ENCODE measurements at places on chromosomes 3 and 15.

GRCh38 chr15:97037080-97037479 is 706.6 kb downstream of the NR2F2 start:
- no peak for DNase-seq

GRCh38 chr3:131933665-131934064 is 101.1 kb downstream of the CPNE4 start:
- no peak for DNase-seq

- DNase-seq, result no peak
Measured at GRCh38 chr3:66952357-66952756, 45.8 kb upstream of the KBTBD8 start.

DNA sequence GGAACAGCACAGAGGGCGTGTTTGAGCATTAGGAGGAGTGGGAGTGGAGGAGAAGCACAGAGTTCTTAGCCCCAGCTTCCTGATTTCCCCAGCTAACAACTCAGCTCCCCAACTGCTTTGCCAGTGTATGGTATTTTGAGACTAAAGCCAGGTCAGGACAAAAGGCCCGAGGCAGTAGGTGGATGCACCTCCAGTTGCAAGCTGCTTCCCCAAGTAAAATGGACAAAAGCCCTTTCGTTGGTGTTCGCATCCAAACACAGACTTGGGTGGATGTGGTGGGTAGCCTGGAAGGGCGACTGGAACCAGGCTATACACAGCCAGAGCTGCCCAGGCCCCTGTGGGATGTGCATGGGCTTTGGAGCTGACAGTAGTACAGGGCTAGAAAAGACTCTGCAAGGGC is 12.3 kb upstream of the EHD4 start:
- DNase-seq, result no peak

- DNase-seq, result no peak
Measured at GRCh38 chr3:36876181-36876936, 68.5 kb downstream of the TRANK1 start.

GRCh38 chr3:129107793-129108192 is 13.8 kb downstream of the RAB43 start:
- DNase-seq, result no peak

- DNase-seq, result no peak
Measured at GRCh38 chr3:188266562-188267274, 112.8 kb downstream of the LPP start.

DNA sequence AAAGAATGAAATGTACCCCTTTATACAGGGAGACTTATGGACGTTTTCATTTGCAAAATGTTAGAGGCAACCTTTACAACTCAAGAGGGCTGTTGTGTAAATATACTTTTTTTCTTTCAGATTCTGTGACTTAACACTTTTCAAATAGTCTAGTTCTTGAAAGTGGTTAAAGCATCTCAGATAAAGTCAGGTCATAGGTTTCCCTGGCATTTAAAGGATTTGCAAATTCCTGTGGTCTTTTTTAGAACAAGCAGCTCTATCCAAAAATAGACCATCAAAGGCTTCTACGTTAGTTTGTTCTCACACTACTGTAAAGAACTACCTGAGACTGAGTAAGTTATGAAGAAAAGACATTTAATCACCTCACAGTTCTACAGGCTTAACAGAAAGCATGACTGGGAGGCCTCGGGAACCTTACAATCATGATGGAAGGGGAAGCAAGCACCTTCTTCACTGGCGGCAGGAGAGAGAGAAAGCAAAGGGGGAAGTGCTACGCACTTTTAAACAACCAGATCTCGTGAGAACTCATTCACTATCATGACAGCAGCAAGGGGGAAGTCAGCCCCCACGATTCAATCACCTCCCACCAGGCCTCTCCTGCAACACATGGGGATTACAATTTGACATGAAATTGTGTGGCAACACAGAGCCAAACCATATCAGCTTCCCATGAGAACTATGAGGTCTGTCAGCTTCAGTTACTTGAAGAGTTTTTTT is 23.3 kb upstream of the GABRR3 start:
- no peak for DNase-seq

GRCh38 chr3:37307321-37307720 is 132.9 kb upstream of the LRRFIP2 start:
- no peak for DNase-seq

GRCh38 chr3:117407317-117407716 is 697.7 kb downstream of the TUSC7 start:
- DNase-seq, result no peak

- DNase-seq, result no peak
Measured at GRCh38 chr3:29511701-29512100, 230.8 kb downstream of the RBMS3 start.

DNA sequence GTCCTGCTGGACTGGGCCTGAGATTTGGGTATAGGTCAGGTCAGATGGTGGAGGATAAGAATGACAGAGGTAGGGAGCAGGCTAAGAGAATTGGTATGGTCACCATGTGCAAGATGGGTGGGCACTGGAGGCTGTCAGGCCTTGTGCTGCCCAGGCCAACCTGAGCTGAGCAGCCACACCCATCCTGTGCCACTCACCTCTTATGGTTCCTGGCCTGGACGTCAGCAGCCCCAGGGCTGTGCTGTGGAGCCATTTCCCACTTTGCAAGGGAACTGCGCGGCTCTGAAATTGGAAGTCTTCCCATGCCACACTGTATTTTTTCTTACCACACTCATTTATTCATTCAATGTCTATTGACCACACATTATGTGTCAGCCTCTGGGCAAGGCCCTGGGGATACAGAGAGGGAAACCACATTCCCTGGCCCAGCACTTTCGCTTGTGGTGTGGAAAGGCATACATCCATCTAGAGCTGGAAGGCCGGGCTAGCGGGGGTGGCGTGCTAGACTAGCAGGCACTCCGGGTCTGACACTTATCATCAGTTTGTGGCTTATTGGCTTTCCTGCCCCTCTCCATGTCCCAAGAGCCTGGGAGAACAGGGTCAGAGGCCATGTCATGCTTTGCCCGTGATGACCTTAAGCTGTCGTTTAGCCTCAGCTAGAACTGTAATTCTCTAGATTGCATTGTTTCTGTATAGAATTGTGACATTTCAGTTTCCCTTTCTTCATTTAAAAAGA is 51.1 kb upstream of the POLG start:
- no peak for DNase-seq

DNA sequence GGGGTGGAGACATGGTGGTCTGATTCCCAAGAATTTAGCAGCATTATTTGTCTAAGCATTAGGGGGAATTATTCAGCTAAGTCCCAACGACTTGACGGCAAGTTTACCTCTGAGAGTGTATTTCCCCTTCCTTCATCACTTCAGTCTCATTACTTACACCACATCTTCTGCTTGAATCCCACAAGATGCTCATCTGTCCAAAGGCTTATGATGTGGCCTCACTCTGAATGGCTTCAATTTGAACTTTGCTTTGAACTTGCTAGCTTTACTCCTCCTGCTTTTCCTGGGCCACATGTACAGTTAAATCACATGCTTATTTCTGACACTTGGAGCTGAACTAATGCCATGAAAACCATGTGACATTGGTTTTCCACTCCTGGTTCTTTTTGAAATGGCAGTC is 231.3 kb upstream of the SATB1 start:
- DNase-seq, result no peak

- DNase-seq, result no peak
Measured at GRCh38 chr3:187044206-187044605, 95.1 kb downstream of the RPL39L start.

GRCh38 chr3:54541369-54541768 is 386.5 kb downstream of the LRTM1 start:
- no peak for DNase-seq

DNA sequence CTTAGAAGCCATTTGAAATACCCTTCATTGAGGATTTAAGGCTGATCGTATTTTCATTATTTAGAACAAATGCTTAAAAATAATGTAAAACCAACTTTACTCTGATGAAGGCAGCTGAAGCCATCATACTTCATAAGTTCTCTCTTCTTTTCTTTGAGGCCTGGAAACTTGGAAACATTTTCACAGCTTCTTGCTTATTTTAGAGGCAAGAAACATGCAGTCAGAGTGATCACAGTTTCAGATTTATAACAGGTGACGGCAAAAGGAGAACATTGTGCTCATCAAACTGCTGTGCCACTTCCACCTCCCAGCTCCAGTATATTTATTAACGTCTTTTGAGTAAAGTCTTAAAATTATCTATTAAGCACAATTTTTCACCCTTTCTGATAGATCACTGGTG is 376.1 kb downstream of the PTPRG start:
- DNase-seq, result no peak

DNA sequence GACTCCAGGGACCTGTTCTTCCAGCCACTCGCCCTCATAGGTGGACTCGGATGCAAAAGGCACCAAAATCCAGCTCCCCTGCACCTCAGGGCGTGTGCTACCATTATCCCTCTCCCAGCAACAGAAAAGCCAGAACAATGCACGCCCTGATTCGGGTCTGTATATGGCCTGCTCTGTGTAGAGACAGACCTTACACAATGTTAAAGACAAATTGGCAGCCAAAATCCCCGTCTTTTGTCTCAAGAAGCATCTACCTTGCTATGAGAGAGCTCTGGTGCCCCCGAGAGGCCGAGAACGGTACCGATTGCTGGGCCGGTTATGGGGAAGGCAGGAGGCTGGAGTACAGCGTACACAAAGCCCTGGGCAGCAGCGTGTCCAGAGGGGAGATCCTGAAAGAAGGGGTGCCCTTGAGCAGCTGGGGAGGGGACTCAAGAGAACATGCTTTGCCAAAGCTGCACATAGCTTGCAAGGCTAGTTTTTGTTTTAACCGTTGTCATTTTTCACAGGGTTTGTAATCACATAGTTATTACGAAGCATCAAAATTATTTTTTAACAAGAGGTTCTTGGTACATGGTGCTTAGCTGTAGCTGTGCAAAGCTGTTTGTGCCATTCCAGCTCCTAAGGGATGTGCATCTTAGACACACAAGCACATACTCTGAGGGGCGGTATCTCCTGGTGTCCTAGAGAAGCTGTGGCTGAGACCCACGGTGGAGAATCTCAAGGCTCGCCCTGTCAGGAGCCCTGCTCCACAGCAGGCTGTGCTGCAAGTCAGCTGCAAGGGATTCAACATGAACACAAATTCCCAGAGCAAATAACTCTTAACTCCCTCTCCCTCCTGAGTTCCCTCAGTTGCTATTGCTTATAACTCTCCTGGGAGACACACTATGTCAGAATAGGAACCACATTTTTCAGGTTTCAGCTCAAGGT is 461.5 kb upstream of the PPP2R3A start:
- no peak for DNase-seq

DNA sequence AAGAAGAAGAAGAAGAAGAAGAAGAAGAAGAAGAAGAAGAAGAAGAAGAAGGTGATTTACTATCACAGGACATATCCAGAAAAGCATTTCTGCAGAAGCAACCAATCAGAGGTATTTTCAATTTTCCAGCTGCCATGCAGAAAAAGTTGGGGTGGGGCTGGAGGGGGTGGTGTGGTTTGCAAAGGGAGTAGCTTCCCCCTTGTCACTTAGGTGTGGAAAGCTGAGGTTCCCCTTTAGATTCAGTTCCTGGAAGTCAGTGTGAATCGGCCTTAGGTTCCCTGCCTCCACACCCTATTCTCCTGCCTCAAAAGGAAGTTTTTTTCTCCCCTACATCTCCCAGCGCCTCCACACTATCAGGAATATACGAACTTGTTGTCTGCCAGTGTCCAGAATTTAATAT is 276.7 kb upstream of the ARRDC4 start:
- no peak for DNase-seq

DNA sequence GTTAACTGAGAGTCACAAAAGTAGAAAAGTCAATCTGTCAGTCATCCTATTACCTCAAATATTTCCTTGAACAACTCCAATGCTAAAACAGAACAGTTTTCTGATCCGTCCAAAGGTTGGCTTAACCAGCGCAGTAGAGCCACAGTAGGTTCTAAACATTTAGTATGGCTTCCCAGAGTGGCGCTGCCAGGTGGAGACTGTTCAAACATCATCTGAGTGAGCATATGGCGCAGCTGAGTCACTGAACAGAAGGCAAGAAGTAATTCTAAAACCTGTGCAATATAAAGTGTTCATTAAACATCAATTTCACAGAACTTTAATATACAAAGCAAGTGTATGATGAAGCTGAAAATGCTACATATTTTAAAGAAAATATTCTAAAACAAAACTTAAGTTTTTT is 19.9 kb downstream of the CIP2A start:
- no peak for DNase-seq

DNA sequence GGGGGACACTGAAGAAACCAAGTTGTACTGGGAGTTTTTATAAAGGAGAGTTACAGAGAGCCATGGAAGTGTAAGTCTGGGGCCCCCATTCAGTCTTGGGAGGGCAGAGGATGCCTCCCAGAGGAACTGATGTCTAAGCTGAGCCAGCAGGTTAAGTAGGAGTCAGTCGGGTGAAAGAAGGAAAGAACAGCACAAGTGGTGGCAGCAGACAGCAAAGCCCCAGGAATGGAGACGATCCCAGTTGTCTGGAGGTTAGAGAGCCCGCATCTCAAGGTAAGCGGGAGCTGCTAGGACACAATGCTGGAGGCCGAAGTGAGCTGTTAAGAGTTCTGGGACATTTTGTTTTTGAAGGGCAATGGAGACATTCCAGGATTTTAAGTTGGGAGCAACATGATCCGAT is 88.8 kb downstream of the TAMM41 start:
- no peak for DNase-seq

- DNase-seq, result no peak
Measured at GRCh38 chr15:77620297-77620696, 12.4 kb downstream of the LINGO1 start.

GRCh38 chr3:26636096-26636727 is 13.6 kb downstream of the LRRC3B start:
- no peak for DNase-seq

DNA sequence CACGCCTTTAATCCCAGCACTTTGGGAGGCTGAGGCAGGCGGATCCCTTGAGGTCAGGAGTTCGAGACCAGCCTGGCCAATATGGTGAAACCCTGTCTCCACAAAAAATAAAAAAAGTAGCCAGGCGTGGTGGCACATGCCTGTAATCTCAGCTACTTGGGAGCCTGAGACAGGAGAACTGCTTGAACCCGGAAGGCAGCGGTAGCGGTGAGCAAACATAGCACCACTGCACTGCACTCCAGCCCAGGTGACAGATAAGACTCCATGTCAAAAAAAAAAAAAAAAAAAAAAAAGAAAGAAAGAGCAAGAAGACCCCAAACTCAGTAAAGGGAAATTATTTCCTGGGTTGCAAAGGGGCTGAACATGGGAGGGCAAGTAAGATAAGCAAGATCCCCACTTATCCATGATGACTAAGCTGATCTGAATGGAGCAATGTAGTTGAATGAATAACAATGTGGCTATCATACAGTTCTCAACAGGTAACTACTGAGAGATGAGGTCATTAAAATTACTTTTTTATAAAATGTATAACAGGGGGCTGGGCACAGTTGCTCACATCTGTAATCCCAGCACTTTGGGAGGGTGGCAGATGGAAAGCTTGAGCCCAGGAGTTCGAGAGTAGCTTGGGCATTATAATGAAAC is 46.0 kb downstream of the RBM15B start:
- DNase-seq, result no peak

GRCh38 chr3:126540342-126540849 is 16.4 kb downstream of the CHST13 start:
- no peak for DNase-seq

GRCh38 chr3:102979682-102980354 is 545.0 kb downstream of the ZPLD1 start:
- DNase-seq, result no peak

- DNase-seq, result no peak
Measured at GRCh38 chr3:52434491-52435115, 10.3 kb downstream of the SEMA3G start.
